ENCODE measurements at places on chromosomes 3 and 15. TPM values are rescaled to one million over a fixed set of nuclear protein-coding genes. Genes with fewer than 3 reads are reported as not detected.

DNA sequence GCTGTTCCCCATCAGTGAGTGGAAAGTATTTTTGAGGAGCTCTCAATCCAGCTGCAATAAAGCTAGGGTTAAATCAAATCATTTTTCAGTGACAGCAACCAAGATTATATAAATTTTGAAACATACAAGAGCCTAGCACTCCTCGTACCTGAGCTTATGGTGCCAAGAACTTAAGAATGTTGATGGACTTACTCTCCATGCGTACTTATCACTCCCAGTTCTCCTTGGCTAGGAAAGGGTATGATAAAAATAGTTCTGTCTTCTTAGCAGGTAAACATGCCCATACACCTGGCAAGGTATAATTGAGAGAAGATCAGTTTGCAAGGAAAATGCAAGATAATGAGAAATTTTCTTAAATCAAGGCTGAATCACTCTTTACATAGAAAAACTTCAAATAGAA lies 64.5 kb upstream of the SEMA6D start:
- no peak for DNase-seq

DNA sequence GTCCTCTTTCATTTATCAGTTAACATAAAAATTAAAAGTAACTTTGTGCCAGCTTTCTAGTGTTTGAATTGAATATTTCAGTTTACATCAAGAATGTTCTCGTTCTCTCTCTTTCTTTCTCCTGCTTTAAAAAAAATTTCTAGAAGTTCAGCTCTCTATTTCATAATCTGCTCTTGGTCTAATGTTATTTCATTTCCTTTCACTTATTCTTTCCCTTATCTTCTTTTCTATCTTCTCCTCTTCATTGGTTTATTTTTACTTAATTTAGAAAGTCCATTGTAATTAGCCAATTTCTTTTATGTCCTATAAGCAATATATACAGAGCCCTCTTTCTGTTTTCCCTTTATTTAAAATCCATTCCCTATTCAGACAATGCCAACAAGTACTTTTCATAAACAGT lies 44.6 kb downstream of the CCDC54 start:
- no peak for DNase-seq

DNA sequence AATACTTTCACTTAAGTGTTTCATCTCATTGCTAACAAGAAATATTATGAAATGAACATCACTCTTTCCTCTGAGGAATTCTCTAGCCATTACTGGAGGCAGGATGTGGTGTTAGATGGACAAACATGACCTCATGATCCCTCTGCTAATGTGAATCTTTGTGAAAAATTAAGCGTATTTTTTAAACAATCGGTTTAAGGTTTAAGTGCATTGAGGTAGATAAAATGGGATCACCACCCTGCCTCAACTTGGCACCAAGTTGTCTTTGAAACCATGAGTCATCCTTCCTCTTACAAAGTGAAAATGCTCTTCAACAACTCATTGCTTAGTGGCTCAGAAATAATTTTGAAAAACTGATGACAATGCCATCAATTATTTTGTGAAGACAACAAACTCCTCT lies 76.0 kb upstream of the DCBLD2 start:
- DNase-seq: no peak

DNA sequence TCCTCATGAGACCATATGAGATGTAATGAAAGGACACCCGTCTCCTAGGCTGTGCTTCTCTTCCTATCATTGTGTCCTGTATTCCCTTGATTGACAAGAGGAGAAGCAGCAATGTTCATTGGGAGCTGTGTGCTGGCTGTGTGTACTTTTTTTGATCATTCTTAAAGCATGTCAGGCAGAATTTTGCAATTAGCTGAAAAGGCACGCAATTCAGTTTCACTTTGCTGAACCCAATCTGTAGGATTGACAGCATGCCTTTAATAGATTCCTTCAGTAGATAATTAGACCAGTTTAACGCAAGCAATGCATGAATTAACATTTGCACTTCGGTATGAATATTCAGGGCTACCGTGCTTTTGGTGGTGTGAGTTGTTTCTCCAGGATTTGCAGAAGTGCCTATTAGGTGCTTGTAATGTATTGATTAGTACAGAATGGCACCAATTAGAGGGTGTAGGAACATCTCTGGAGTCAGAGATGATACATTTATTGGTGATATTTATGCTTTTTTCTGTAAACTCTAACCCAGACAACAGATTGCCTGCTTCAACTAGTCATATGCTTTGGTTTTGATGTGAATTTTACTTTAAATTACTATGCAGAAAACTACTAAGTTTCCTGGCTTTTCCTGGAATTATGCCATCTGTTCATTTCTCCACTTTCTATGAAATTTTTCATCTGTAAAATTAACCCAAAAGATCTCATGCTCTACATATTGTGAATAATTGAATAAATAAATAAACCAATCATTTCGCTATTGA lies 114.3 kb downstream of the NSUN3 start:
- DNase-seq: no peak

DNA sequence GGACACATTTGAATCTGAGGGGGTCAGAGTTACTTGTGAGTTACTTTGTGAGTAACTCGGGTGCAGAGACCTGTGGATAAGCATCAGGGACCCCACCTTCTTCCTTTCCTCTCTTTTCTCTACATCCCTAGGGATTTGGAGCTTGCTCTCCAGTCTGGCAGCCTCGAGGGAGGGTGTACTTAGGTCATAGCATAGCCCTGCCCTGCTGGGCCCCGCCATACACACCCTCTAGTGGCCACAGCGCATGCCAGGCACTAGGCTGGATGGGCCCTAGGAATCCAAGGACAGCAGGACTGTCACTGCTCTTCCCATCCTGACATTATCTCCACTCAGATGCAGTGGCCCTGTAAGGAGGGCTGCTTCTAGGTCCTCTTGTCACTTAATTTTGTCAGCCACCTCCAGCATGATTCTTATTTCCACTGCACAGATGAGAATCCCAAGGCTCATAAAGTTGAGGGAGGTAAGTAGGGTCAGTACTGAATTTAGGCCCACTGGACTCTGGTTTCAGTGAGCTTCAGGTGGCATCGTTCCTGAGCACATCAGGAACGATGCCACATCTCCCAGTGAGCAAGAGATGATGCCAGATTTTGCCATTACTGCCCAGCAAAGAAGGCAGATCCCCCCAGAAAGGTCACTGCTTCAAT lies 3.6 kb upstream of the SMAD6 start:
- no peak for DNase-seq

- DNase-seq: no peak
Measured at GRCh38 chr15:77723756-77724155, 91.0 kb upstream of the LINGO1 start.

- DNase-seq: no peak
Measured at GRCh38 chr15:33304924-33305323, 5.8 kb upstream of the RYR3 start.

DNA sequence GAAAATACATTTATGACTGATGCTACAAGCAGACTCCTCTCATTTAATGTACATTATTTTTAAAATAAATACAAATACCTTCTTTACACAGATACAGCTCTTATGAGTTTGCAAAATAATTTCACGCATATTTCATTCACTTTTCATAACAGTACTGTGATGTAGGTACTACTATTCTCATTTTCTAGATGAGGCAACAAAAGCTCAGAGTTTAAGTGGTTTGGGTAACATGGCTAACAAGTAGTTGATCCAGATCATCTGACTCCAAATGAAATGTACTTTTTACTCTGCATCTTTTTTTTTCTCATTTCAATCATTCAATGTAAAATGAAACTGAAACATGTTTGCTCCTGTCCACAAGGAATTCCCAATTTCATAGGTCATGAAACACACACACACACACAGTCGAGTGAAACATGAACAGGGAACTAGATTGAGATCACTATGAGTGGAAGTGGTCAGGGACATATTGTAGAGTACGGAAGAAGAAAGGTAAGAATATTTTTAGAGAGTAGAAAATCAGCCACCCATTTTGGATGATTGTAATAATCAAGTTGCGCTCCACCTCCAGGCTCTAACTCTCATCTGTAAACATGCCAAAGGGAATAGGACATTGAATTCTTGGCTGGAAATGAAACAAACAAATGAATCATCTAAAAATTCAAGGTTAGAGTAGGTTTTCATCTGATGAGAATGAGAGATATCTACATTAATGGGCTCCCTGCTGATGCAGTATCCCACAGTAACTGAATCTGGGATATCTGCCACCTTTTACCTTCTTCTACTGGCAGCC lies 92.4 kb downstream of the CLDN1 start:
- no peak for DNase-seq

DNA sequence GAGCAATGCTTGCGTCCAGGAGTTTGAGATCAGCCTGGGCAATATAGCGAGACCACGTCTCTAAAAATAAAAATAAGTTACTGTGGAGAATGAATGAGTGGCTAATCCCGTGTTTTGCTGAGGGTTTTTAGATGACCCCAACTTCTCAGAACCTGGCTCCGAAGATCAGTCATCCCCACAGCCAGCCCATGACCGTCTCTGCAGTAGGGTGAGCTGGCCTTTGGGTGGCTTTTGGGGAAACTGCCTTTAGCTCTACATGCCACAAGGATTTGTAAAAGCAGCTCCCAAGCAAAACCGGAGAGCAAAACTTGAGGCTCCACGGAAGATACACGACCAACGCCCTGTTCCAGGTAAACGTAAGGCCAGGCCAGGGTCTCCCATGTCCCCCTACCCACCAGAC lies 39.2 kb upstream of the TFRC start:
- no peak for DNase-seq

DNA sequence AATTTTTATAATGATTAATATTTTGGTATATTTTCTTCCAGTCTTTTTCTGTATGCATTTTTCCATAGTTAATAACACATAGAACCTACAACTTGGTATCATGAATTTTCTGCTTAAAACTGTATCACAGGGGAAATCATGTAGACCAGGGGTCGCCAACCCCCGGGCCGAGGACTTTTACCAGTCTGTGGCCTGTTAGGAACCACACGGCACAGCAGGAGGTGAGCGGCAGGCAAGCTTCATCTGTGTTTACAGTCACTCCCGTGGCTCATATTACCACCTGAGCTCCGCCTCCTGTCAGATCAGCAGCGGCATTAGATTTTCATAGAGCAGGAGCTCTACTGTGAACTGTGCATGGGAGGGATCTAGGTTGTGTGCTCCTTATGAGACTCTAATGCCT lies 54.7 kb downstream of the RPL22L1 start:
- no peak for DNase-seq

DNA sequence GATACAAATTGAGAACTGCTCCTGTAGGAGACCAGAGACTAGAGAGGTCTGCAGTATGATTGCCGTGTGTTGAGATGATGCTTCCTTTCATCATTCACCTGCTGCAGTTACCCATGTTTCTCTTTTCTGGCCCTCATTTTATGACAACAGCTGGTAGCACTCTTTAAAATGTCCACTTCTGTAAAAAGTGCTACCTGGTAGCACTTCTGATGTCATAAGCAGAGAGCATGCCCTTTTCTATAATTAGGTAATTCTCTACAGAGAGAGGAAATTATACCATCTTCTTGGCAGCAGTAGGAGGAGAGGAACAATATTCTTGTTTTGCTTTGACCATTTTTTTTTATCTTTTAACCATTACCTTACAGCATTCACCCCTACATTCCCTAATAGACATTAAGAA lies 123.8 kb downstream of the PPM1L start:
- no peak for DNase-seq

- DNase-seq: no peak
Measured at GRCh38 chr3:42012383-42012934, 50.6 kb upstream of the ULK4 start.

GRCh38 chr3:138461246-138461645 lies 26.8 kb downstream of the ESYT3 start:
- no peak for DNase-seq

- DNase-seq: no peak
Measured at GRCh38 chr15:72077950-72078349, 40.0 kb downstream of the MYO9A start.

DNA sequence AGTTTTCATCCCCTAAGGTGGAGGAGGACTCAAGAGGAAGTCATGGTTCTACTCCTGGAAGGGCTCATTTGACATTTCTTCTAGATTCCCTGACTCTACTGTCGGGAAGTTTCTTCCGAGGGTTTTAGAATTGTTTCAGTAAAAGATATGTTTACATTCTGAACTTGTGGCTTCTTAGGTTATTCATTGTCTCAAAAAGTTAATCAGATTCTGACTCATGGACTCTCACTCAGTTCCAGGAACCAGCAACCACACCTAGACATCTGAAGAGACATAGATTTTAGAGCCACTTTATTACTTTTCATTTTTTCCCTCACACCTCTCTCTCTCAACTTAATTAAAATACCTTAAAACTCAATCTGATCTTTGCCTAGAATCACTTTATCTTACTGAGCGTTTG lies 862.6 kb downstream of the AGBL1 start:
- no peak for DNase-seq

GRCh38 chr3:108008931-108009639 lies 81.7 kb downstream of the CD47 start:
- no peak for DNase-seq

GRCh38 chr15:85423256-85423655 lies 42.9 kb downstream of the AKAP13 start:
- no peak for DNase-seq

DNA sequence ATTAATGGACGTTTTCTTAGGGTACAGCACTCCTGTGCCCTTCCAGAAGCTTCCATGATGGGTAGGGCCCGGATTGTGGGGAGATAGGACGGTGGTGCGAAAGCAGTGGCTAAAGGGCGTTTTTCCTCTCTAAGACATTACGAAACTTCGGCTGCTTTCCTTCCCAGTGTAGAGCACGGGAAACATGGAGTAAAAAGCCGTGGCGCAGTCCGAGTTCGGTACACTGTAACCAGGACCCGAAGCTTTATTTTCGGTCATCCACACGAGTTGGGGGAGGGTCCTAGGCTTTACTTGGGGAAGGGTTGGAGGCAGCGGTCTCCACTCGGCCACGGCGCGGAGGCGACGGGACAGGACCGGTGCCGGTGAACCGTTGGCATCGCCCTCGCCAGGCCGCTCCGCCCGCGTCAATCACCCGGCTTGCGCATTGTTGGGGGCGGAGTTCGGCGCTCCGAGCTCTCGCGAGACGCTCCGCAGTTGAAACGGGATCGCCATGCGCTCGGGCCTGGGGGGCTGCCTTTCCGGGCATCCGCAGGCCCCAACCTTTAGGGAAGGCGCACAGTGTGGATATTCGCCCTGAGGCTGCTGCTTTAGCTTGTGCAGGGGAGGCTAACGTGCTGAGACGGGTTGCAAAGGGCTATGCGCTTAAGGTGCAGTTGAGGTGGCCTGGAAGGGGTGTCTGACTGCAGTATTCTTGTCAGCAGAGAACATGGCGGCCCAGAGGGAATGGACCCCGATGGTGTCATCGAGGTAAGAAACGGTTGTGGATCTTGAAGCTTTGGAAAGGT lies 546 bp downstream of the EIF4A2 start:
- peak; percentile 79 for DNase-seq

- DNase-seq: peak; percentile 43
Measured at GRCh38 chr3:23806534-23807423, 1.0 kb downstream of the UBE2E1 start.

The CDAN1 gene
- 23.3 TPM for polyA plus RNA-seq

The CELSR3 gene
- polyA plus RNA-seq: 0.67 TPM

The PLSCR2 gene
- 1.3 TPM for polyA plus RNA-seq

The TUSC7 gene
- not detected for polyA plus RNA-seq

The GAP43 gene
- polyA plus RNA-seq: 0.54 TPM

The ITPKA gene
- 0.91 TPM for polyA plus RNA-seq

The GOLGA8J gene
- 1.6 TPM for polyA plus RNA-seq
